ENCODE measurements at places on chromosomes 6 and 20.

DNA sequence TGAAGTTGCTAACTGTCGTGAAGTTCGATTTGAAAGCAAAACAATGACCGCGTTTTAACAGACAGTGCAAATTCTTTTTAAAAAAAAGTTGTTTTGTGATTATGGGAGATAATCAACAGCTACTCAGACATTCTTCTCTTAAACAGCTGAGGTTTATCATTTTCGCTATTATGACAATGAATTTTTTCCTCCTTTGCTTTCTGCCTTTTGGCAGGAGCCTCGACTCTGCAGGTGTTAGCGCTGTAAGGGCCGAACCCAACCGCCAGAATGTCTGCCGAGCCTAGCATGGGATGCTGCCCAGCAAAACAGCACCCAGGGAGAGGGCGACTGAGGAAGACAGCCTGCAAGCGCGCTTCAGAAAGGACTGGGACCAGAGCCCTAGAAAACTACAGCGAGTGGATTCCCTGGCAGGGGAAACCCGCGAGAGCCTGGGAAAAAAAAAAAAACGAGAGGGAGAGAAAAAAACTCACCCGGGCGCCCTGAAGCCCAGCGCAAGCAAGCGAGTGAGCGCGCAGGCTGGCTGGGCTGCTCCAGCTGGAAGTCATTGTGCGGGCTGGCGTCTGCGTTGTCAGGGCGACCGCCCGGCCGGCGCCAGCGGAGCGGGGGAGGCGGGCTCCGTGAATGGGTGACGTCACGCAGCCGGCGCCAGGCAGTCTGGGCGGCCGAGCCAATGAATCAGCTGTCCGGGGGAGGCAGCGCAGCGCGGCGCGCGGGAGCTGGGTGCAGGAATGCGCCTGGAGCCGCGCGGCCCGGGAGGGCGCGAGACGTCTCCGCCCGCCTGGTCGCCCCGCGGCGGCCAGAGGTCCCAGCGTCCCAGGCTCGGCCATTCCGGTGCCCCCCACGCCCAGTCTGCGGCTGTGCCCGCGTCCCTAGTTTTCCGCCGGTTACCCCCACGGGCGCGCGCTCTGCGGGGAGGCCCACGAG, 32.7 kb upstream of the ID4 start:
- peak; percentile 92 for DNase-seq

GRCh38 chr6:61833176-61833755, 452.8 kb downstream of the KHDRBS2 start:
- DNase-seq = no peak

GRCh38 chr6:125765944-125766343, 16.5 kb downstream of the HEY2 start:
- no peak for DNase-seq

- DNase-seq = no peak
Observed at GRCh38 chr6:157233156-157233555, 90.2 kb downstream of the TMEM242 start.

GRCh38 chr6:80566361-80566760, 459.9 kb downstream of the BCKDHB start:
- no peak for DNase-seq

DNA sequence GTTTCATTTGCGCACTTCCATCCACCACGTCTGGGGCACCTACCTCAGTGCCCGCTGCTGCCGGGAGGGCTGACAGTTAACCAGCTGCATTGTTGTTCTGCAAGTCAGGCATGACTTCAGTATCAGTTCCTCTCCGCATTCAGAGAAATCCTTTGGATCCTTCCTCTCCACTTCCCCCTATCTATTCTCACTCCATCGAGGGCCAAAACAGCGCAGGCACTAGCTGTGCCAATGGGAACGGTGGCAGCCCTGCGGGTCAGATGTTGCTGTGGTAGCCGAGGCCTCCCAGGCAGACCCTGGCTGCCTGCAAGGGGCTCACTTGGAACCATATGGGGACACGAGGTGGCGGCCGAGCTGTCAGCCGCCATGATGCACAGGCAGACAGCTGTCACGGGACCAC, 64.2 kb upstream of the INSM1 start:
- no peak for DNase-seq

- no peak for DNase-seq
Observed at GRCh38 chr6:140548366-140548765, 1173.9 kb upstream of the CITED2 start.
